Activated T-cell treated with anti-CD3 and anti-CD28 coated beads, Interleukin-2, amount 50 U/mL, for 72 hours (primary cell): ENCODE measurements at places on chromosomes 4 and X. TPM values are rescaled to one million over a fixed set of nuclear protein-coding genes. Genes with fewer than 3 reads are reported as not detected.

Gene ARHGEF38
- not detected for total RNA-seq

Gene NOX1
- total RNA-seq: not detected

Gene HSD17B13
- 0.14 TPM for total RNA-seq

Gene GPM6B
- total RNA-seq: not detected

Gene DGKK
- total RNA-seq: not detected

Gene GATB
- 15.4 TPM for total RNA-seq

Gene SCFD2
- total RNA-seq: 15.5 TPM

Gene ABCG2
- 0.28 TPM for total RNA-seq

Gene SUPT20HL2
- total RNA-seq: not detected

Gene ARHGAP36
- not detected for total RNA-seq

Gene HTR2C
- total RNA-seq: not detected

Gene TLR6
- total RNA-seq: 3.8 TPM

Gene CENPVL3
- total RNA-seq: 0.41 TPM

Gene P2RY8
- 45.7 TPM for total RNA-seq

Gene TFE3
- total RNA-seq: 44.8 TPM

Gene ZBTB49
- total RNA-seq: 6.4 TPM

DNA sequence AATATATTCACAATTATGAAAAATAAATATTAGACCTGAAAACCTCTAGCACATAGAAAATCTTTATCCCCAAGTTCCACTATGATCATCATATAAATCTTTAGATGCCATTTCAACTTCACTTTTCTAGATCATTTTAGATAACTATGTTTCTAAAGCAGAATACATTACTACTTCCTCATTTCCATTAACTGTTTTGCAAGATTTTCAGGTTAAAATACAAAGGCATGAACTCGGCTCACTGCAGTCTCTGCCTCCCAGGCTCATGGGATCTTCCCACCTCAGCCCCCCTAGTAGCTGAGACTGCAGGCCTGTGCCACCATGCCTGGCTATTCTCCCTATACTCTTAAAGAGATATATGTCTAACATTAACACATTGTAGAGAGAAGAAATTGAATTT is 1365.9 kb upstream of the AGA start:
- no peaks in the 10 kb centered on the region for H3K4me1 ChIP-seq
- H3K36me3 ChIP-seq: no peaks in the 10 kb centered on the region
- DNase-seq: no peak

- no peak overlapping the region for H3K4me3 ChIP-seq
- no peak overlapping the region for H3K27ac ChIP-seq
- no peaks in the 10 kb centered on the region for H3K36me3 ChIP-seq
- no peaks in the 10 kb centered on the region for H3K27me3 ChIP-seq
- DNase-seq: no peak
- H3K4me1 ChIP-seq: no peaks in the 10 kb centered on the region
Measured at GRCh38 chrX:7266288-7266687, 118.3 kb upstream of the PUDP start.

DNA sequence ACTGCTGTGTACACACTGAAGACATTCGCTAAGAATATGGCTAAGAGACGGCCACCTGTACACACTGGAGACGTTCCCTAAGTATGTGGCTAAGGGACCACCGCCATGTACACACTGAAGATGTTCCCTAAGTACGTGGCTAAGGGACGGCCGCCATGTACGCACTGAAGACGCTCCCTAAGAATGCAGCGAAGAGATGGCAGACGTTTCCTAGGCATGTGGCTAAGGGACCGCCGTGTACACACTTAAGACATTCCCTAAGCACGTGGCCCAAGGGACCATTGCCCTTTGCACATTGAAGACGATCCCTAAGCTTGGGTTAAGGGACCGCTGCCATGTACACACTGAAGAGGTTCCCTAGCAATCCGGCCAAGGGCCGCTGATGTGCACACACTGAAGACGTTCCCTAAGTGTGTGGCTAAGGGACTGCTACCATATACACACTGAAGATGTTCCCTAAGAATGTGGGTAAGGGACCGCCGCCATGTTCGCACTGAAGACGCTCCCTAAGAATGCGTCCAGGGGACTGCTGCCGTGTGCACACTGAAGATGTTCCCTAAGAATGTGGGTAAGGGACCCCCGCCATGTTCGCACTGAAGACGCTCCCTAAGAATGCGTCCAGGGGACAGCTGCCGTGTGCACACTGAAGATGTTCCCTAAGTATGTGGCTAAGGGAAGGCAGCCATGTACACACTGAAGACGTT is 36.7 kb downstream of the DHRSX start:
- H3K27ac ChIP-seq: no peak overlapping the region
- H3K36me3 ChIP-seq: no peaks in the 10 kb centered on the region
- no peak overlapping the region for H3K4me3 ChIP-seq
- no peaks in the 10 kb centered on the region for H3K4me1 ChIP-seq
- H3K27me3 ChIP-seq: no peaks in the 10 kb centered on the region

- no peaks in the 10 kb centered on the region for H3K36me3 ChIP-seq
- H3K27ac ChIP-seq: no peak overlapping the region
- no peak overlapping the region for H3K4me3 ChIP-seq
- DNase-seq: no peak
Measured at GRCh38 chr4:622071-622995, 3.0 kb upstream of the PDE6B start.

DNA sequence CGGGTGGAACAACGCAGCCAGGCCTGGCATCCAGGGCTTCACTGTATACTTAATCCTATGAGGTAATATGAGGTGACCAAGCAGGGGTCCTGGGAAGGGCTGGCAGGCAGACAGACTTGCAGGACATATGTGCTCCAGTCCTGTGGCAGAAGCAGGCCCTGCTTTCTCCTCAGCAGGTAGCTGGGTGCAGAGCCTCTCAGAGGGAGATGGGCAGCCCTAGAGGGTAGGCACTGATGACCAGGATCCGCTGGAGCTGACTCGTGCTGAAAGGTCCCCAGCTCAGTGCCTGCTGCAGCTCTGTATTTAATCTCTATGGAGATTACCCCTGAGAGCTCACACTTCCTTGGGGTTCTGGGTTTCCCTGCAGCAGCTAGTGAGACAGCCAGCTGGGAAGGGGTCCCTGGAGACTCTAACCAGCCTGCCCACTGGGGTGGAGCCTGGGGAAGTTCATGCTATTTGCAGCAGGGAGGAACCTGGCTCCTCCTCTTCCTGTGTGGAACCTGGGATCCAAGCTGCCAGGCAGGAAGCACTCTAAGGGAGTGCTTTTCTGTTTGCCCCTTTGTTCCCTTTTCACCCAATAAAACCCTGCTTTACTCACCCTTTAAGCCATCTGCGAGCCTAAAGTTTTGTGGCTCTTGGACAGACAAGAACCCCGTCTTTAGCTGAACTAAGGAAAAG is 339.2 kb downstream of the DCAF12L2 start:
- no peaks in the 10 kb centered on the region for H3K4me1 ChIP-seq
- no peak overlapping the region for H3K27ac ChIP-seq
- DNase-seq: no peak
- H3K36me3 ChIP-seq: no peaks in the 10 kb centered on the region
- peaks cover 21% of the 10 kb centered on the region for H3K27me3 ChIP-seq

- no peak overlapping the region for H3K4me3 ChIP-seq
- H3K4me1 ChIP-seq: no peaks in the 10 kb centered on the region
Measured at GRCh38 chr4:155774033-155774432, 15.2 kb downstream of the GUCY1B1 start.

GRCh38 chrX:16160729-16161128 is 6.6 kb upstream of the MAGEB17 start:
- H3K27me3 ChIP-seq: peaks cover 54% of the 10 kb centered on the region
- no peak overlapping the region for H3K4me3 ChIP-seq
- no peaks in the 10 kb centered on the region for H3K36me3 ChIP-seq
- DNase-seq: no peak

GRCh38 chrX:43589735-43590134 is 66.4 kb upstream of the MAOA start:
- DNase-seq: no peak
- H3K4me3 ChIP-seq: no peak overlapping the region
- no peaks in the 10 kb centered on the region for H3K36me3 ChIP-seq

DNA sequence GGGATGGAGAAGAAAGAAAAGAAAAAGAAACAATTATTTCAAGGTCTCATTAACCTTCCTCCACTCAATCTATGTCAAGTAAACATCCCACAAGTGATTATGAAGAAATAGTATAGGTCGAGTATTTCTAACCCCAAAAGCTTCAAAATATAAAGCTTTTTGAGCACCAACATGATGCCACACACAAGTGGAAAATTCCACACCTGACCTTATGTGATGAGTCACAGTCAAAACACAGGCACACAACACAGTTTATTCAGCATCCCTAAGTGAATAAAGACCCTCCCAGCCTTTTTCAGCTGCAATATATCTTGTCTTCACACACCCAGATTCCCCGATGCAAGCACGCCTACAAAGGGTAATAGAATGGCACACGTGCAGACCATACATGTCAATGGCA is 51.7 kb upstream of the VEGFC start:
- no peak overlapping the region for H3K4me3 ChIP-seq
- H3K36me3 ChIP-seq: no peaks in the 10 kb centered on the region
- H3K27ac ChIP-seq: no peak overlapping the region
- DNase-seq: no peak
- H3K4me1 ChIP-seq: no peaks in the 10 kb centered on the region

- no peaks in the 10 kb centered on the region for H3K27me3 ChIP-seq
- H3K4me1 ChIP-seq: peaks cover 73% of the 10 kb centered on the region
- peaks cover 2% of the 10 kb centered on the region for H3K36me3 ChIP-seq
- DNase-seq: no peak
Measured at GRCh38 chr4:36313703-36314102, 32.3 kb downstream of the DTHD1 start.

DNA sequence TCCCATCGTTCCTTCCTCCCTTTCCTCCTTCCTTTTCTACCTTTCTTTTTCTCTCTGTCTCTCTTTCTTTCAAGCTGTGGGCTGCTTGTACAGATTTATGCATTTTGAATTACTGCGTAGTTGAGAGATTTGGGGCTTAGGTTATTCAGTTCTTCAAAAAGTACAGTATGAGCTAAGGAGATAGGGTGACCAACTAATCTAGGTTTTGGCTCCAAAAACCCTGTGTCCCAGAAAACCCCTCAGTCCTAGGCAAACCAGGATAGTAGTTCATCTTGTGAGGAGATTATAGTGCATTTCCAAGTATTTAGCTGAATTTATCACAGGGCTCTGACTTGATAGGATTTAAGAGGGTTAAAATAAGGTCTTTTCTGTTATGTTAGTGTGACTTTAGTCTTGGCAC is 64.5 kb downstream of the NFKB1 start:
- H3K27me3 ChIP-seq: no peaks in the 10 kb centered on the region
- H3K36me3 ChIP-seq: peaks cover 13% of the 10 kb centered on the region
- H3K27ac ChIP-seq: peak overlapping the region; percentile 26
- DNase-seq: no peak
- peaks cover 14% of the 10 kb centered on the region for H3K4me1 ChIP-seq

DNA sequence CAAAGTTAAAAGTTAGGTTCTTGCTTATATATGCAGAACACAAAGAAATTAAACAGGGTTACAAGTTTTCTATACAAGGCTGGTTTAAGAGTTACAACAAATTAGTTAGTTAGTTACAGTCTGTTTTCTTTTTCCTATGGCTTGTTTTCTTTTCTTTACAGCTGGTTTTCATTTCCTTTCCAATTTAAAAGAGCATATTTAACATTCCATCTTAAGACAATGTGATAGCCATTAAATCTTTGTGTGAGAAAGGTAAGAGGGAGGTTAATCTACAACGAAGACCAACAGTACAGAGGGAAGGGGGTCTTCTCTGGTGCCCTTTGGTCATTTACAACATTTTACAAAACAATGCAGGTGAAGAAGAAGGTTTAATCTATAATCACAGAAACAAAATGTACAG is 290.6 kb downstream of the ZNF674 start:
- H3K4me3 ChIP-seq: no peak overlapping the region
- DNase-seq: no peak
- H3K27ac ChIP-seq: no peak overlapping the region
- no peaks in the 10 kb centered on the region for H3K36me3 ChIP-seq
- H3K4me1 ChIP-seq: no peaks in the 10 kb centered on the region
- H3K27me3 ChIP-seq: peaks cover under 1% of the 10 kb centered on the region

- no peak overlapping the region for H3K27ac ChIP-seq
- DNase-seq: no peak
- H3K27me3 ChIP-seq: peaks cover 7% of the 10 kb centered on the region
- no peaks in the 10 kb centered on the region for H3K36me3 ChIP-seq
- no peak overlapping the region for H3K4me3 ChIP-seq
Measured at GRCh38 chr4:183078634-183079033, 20.4 kb upstream of the WWC2 start.

DNA sequence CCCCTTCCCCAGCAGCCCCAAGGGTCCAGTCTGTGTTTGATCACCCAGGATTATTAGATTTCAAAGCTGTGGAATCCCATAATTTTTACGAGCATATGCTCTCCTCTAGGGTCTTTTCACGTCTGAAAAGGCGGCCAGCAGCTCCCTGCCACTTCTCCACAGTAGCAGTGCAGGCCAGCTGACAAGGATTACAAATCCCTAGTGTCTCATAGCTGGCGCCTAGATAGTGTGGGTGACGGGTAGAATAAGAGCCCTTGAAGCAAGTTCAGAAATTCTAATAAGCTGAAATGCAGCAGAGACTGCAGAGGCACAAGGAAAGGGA is 79.4 kb downstream of the RLIM start:
- H3K36me3 ChIP-seq: no peaks in the 10 kb centered on the region
- peaks cover 32% of the 10 kb centered on the region for H3K4me1 ChIP-seq
- no peak for DNase-seq

GRCh38 chr4:137249112-137249511 is 283.2 kb downstream of the PCDH18 start:
- H3K4me3 ChIP-seq: no peak overlapping the region
- H3K27me3 ChIP-seq: no peaks in the 10 kb centered on the region
- no peak overlapping the region for H3K27ac ChIP-seq
- H3K4me1 ChIP-seq: no peaks in the 10 kb centered on the region

- H3K36me3 ChIP-seq: no peaks in the 10 kb centered on the region
- H3K27me3 ChIP-seq: peaks cover 23% of the 10 kb centered on the region
- H3K4me1 ChIP-seq: no peaks in the 10 kb centered on the region
- no peak overlapping the region for H3K27ac ChIP-seq
- DNase-seq: no peak
Measured at GRCh38 chrX:11970578-11971359, 167.5 kb upstream of the FRMPD4 start.

DNA sequence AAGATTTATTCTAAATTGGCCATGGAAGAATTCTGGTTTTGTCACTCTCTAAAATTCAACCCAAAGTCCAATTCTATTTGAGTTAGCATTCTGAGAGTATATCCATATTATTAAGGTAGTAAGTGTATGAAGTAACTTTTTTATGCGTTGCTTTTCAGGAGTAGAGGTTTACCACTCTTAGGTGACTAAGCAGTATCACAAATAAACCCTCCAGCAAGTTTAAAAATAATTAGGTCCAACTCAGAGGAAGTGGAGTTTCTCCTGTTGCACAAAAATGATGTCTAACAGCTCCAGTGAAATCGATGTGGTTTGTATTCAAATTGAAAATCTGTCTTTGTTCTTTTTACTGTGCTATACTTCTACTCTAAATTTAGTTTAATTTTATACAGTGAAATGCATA is 6.6 kb downstream of the SCML1 start:
- no peak overlapping the region for H3K4me3 ChIP-seq
- peaks cover 31% of the 10 kb centered on the region for H3K27me3 ChIP-seq
- peaks cover under 1% of the 10 kb centered on the region for H3K36me3 ChIP-seq

- H3K4me1 ChIP-seq: peaks cover 34% of the 10 kb centered on the region
- peak overlapping the region; percentile 86 for H3K27ac ChIP-seq
- peak overlapping the region; percentile 100 for H3K4me3 ChIP-seq
- H3K27me3 ChIP-seq: no peaks in the 10 kb centered on the region
- peak; percentile 52 for DNase-seq
- peaks cover 10% of the 10 kb centered on the region for H3K36me3 ChIP-seq
Measured at GRCh38 chrX:153966841-153967535, 4.6 kb downstream of the HCFC1 start.

GRCh38 chrX:136310411-136310810 is 9.6 kb downstream of the ADGRG4 start:
- H3K27ac ChIP-seq: no peak overlapping the region
- H3K4me1 ChIP-seq: no peaks in the 10 kb centered on the region
- no peaks in the 10 kb centered on the region for H3K36me3 ChIP-seq
- peaks cover 45% of the 10 kb centered on the region for H3K27me3 ChIP-seq
